NCI-H187 treated with DMSO at 0.1 percent for 48 hours (cell line): ENCODE measurements at places on chromosomes 4 and X.

DNA sequence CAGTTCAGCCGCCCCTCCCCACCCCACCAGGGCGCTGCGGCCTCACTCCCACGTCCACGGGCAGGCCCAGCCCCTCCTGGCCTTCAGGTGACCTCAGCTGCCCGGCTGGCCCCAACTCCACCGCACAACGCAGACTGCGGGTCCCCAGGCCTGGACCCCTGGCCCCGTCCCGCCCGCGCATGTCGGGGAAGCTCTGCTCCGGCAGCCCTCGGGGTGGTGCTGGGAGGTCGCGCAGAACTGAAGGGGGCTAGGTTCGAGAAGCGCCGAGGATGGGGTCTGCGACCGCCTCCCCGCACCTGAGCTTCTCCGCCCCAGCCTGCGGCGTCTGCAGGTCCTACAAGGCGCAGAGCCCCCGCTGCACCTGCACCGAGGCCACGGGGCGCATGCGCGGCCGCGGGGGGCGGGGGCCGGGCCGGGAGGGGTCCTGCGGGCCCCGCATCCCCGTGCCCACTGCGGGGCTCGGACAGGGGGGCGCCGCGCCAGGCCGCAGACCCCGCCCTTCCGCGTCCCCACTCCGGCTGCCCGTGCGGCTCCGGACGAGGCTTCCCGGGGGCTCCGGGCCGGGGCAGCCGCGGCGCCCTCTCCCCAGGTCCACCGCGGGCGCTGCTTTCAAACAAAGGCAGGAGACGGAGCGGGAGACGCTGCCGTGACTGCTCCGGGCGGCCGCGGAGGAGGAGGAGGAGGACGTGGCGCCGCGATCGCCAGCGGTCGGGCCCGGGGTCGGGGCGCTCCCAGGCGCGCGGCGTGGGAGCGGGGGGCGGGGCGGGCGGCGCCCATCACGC is 672 bp upstream of the NAT8L start:
- no peak for DNase-seq

DNA sequence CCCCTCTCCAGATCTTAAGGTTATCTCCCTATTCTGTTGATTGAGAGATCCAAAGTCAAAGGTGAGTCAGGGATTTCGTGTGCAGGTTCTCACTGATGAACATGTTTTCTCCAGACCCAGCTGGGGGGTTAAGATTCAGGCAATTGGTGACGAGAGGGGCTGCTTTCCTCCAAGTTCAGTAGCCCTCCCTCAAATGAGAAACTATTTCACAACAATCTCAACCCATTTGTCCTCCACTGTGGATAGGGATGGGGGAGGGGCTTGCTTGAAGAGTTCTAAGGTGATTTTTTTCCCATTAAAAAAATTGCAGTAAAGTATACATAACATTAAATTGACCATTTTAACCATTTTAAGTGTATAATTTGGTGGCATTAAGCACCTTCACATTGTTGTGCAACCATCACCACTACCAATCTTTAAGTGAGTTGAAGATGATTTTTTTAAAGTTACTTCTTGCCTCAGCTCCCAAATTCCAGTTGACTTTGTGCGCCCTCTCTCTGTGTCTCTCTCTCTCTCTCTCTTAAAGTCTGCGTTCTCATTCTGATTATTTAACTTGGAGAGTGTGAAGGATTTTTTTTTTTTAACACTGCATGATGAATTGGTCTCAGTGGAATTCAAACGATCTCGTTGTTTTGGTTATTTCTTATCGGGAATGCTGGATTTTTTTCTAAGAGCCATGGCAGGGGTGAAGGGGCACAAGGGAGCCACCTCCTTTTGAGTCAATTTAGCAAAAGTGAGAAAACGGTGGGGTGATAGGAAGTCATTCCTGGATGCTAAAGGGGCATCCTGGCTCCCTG is 175.9 kb downstream of the SHROOM3 start:
- DNase-seq, result no peak

GRCh38 chrX:86349115-86349514 is 200.9 kb downstream of the DACH2 start:
- DNase-seq, result no peak

DNA sequence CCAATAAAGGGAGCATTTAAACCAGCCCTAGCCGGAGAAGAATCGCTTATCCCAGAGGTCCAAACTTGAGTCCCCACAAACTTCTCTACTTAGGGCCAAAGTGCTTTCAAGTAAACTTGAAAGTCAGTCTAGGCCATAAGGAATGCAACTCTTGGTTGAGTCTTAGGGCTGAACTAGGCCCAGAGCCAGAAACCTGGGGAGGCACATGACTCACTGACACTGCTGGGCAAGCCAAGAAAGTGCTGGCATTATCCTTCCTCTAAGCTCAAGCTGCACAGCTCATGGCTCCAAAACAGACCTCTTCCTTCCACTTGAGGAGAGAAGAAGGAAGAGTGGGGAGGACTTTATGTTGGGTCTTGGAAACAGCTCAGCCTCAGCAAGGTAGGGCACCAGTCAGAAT is 1257.3 kb upstream of the DIAPH2 start:
- no peak for DNase-seq

GRCh38 chr4:114615435-114615834 is 16.8 kb downstream of the UGT8 start:
- no peak for DNase-seq

DNA sequence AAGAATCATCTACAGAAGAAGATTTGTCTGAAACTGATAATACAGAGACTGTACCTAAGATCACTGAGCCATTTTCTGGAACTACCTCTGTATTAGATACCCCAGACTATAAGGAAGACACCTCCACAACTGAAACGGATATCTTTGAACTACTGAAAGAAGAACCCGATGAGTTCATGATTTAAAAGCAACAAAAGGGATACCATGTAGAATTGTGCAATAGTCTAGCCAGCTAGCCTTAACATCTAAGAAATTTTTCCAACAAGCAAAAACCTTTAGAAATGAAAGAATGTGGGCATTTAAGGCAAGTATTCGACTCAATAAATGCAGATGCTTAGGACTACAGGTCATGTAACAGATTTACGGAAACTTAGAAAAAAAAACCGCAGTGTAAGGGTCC is 1.3 kb downstream of the CABS1 start:
- DNase-seq, result no peak

- DNase-seq, result peak; percentile 55
These were observed 250.7 kb upstream of the RASGEF1B start for GRCh38 chr4:81722290-81722851.

DNA sequence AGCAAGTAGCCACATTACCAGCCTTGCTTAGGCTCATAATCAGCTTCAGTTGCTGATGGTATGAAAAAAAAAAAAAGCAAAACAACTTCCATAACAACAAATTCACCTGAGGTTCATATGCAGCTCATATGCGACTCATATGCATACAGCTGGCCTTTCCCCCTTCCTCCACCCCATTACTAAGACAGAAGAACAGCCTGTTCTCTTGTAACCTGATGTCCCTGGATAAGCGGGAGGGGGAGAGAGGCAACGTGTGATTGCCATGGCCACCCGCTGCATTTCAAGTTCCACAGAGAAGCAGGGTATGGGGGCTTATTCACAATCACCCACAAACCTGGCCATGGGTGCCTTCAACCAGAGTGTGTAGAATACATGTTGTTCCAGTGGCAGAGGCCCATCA is 95.1 kb upstream of the DGKK start:
- peak; percentile 2 for DNase-seq
